SJSA1 (cell line): ENCODE measurements at places on chromosomes 6 and 20. TPM values are rescaled to one million over a fixed set of nuclear protein-coding genes. Genes with fewer than 3 reads are reported as not detected.
A peak's percentile ranks its signal among the peaks of the same experiment; 100 is the strongest.

- no peaks in the 10 kb centered on the region for H3K36me3 ChIP-seq
- no peak overlapping the region for H3K4me3 ChIP-seq
- H3K27ac ChIP-seq = no peak overlapping the region
- peak; percentile 46 for DNase-seq
- no peaks in the 10 kb centered on the region for H3K27me3 ChIP-seq
Measured at GRCh38 chr20:44388466-44389023, 33.0 kb downstream of the HNF4A start.

- H3K27ac ChIP-seq = no peak overlapping the region
- DNase-seq = no peak
- no peak overlapping the region for H3K4me3 ChIP-seq
Measured at GRCh38 chr20:20003031-20003954, 13.9 kb upstream of the NAA20 start.

- H3K27me3 ChIP-seq = no peaks in the 10 kb centered on the region
- no peak for DNase-seq
- H3K4me3 ChIP-seq = no peak overlapping the region
- no peak overlapping the region for H3K27ac ChIP-seq
Measured at GRCh38 chr6:131143319-131143718, 8.1 kb downstream of the AKAP7 start.

WFDC9 gene
- total RNA-seq = not detected in 2 replicates

RNF182 gene
- total RNA-seq = 3.1 and 7.2 TPM in 2 replicates

DNA sequence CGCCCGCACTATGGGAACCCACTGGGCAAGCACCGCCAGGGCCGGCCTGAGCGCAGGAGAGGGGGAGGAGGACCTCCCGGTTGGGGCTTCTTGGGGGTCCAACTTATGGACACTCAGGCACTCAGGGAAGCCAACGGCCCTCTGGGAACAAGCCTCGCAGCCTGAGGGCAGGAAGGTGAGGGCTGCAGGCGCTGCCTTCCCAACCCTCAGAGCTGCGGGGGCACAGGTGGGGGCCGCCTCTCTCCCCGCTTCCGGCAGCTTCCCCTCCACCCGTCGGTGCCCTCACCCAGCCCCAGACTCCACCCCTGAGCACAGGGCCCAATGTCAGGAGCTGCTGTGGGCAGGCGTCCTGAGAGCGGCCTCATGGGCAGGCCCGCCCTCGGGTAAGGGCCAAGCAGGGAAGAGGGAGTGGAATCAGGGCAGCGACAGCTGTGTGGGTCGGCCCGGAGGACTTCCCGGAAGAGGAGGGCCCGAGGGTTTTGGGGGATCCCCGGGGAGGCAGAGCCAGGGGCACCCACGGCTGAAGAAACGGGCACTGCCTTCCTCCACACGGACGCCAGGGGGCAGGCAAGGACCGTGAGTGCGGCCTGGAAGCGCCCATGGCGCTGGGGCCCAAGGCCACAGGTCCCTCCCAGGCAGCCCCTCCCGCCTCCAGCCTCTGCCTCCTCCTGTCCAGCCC, 488 bp upstream of the PTK6 start:
- H3K4me1 ChIP-seq = peaks cover 14% of the 10 kb centered on the region
- no peak overlapping the region for H3K27ac ChIP-seq
- H3K27me3 ChIP-seq = peaks cover 24% of the 10 kb centered on the region
- peak overlapping the region; percentile 15 for H3K4me3 ChIP-seq

TFAP2A gene
- 5.8 and 10.2 TPM in 2 replicates for total RNA-seq

PPP1R14C gene
- not detected in 2 replicates for total RNA-seq

DNA sequence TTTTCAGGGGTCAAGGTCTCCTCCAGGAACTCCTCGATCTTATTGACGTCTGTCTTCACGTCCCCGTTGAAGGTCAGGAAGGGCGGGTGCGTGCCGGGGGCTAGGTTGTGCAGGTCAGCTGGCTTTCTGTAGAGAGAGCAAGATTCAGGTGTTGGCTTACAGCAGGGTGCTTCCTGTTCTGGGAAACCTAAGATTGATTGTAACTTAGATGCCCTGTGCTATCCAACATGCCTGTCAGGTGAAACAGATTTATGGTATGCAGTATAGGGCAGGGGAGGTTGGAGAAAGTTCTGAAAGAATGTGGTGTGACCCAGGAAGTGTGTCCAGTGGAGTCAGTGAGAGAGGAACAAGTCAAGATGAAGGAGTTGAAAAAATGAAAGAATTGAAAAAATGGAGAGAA, 66.4 kb downstream of the CLIC5 start:
- H3K4me3 ChIP-seq = no peak overlapping the region
- DNase-seq = no peak
- H3K27ac ChIP-seq = no peak overlapping the region

SLC32A1 gene
- not detected in 2 replicates for total RNA-seq

IP6K3 gene
- total RNA-seq = 5.2 and 5.3 TPM in 2 replicates
